CD4-positive, alpha-beta T cell treated with Interleukin-17A for 1 hour (primary cell): ENCODE measurements at places on chromosomes 11 and 22.

GRCh38 chr22:49671331-49672013 lies 156.2 kb downstream of the BRD1 start:
- no peak for DNase-seq

DNA sequence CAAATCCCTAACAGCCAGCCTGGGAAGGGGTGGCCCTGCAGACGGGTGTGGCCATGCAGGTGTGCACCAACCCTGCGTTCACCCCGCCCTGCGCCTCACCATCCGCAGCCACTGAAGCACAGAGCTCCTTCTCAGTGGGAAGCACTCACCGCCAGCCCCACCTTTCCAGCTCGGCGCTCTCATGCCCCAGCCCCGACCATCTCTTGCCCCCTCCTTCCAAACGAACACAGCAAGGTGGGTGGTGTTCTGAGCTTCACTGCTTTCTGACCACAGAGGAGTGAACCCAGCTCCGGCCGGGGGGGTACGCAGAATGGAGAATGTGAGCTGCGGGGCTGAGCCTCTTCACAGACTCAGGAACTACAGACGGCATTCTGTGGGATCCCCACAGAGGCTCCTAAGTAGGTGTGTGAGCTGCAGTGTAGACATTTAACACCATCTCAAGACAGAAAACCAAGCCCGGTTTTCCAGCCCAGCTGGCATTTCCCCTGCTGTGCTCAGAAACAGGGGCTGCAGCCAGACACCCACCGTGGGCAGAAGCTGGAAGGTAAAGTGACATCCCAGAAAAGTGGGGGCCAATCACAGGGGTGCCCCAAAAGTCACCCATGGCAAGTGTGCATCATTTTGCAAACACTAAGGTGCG lies 88.4 kb upstream of the RTL6 start:
- DNase-seq, result no peak

DNA sequence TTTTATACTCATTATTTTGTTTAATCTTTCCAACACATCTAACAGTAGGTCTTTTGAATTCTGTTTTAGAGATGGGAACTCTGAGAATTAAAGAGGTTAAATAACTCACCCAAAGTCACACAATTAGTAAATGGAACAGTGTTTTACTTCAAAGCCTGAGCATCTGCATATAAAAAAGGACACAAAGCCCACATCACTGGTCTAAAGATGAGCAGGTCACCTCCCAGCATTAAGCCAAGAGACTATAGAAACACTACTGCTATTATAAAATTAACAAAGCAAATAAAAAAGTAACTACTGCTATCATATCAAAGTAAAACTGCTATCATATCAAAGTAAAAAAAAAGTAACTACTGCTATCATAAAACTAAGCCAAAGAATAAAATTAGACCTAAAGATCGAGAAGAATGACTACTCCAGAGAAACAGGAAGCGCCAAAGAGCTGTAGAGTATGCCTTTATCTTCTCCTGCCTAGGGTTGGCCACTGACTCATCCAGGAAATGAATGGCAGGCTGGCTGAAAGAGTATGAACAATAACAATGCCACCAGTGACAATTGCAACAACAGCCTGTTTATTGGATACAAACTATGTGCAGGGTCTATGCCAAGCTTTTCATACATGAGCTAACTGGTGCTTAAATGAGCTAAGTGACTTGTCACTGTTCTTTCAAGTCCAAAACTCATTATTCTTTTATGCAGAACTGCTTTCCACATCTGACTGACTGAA lies 1153.0 kb upstream of the TENM4 start:
- DNase-seq, result no peak

DNA sequence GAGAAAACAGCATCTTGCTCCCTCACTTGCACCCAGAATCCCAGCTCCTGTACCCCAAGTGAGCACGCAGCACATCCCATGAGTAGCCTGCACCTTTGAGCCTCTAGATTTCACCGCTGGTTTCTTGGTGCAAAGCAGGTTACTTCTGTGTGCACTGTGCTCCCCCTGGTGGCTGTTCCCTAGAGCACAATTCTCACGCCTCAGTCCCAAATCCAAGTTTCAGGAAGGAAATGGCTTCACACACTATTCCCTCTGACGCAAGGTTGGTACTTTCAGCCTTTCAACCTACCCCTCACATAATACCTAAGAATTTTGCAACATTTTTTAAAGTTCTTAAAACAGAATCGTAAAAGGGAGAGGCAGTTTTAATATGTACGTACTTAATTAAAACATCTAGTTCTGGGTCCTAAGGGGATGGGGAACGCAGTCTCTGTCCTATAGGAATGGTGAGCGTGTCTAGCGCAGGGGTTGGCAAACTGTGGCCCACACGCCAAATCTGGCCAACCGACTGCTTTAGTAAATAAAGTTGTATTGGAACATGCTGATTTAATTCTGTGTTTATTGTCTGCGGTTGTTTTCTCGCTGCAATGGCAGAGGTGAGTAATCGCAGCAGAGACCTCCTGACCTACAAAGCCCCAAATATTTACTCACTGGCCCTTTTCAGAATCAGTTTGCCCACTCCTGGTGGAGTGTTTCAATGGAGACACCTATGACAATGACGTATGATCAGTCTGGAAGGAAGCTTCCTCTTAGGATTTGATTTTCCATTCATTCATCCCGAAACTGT lies 27.5 kb downstream of the DHCR7 start:
- DNase-seq, result no peak

- DNase-seq, result no peak
These were observed 159.5 kb upstream of the POU2AF2 start for GRCh38 chr11:111086058-111086457.

- no peak for DNase-seq
These were observed 5.5 kb upstream of the PHLDA2 start for GRCh38 chr11:2934611-2935239.
